ENCODE measurements at places on chromosomes 13 and 19.

DNA sequence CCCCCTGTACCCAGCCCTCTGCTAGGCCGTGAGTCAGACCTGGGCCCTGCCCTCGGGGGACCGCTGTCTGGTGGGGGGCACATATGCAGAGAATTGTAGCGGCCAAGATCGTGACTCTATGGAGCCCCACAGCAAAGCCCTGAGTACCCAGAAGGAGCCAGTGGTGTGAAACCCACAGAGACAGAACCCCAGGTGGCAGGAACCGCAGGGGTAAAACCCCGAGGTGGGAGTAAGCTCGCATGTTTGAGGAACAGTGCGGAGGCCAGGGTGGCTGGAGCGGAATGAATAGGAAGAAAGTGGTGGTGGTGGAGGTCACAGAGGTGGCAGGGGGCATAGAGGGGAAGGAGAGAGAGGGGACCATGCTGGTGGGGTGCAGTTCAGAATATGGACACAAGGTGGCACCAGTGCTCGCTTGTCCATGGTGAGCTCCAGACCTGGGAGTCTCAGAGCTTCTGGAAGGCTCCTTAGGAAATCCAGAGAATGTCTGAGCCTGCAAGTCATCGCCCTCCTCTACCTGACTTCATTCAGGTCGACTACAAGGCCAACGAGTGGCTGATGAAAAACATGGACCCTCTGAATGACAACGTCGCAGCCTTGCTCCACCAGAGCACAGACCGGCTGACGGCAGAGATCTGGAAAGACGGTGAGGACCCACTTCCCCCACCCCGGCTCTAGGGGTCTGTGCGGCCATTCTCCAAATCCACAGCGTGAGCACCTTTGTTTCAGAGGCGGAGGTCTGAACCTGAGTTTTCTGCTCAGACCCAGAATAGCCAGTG lies 48.9 kb downstream of the MYH14 start:
- no peaks in the 10 kb centered on the region for H3K4me1 ChIP-seq
- H3K36me3 ChIP-seq, result no peaks in the 10 kb centered on the region
- H3K27me3 ChIP-seq, result no peaks in the 10 kb centered on the region
- no peak overlapping the region for H3K4me3 ChIP-seq
- H3K27ac ChIP-seq, result no peak overlapping the region
- DNase-seq, result no peak

DNA sequence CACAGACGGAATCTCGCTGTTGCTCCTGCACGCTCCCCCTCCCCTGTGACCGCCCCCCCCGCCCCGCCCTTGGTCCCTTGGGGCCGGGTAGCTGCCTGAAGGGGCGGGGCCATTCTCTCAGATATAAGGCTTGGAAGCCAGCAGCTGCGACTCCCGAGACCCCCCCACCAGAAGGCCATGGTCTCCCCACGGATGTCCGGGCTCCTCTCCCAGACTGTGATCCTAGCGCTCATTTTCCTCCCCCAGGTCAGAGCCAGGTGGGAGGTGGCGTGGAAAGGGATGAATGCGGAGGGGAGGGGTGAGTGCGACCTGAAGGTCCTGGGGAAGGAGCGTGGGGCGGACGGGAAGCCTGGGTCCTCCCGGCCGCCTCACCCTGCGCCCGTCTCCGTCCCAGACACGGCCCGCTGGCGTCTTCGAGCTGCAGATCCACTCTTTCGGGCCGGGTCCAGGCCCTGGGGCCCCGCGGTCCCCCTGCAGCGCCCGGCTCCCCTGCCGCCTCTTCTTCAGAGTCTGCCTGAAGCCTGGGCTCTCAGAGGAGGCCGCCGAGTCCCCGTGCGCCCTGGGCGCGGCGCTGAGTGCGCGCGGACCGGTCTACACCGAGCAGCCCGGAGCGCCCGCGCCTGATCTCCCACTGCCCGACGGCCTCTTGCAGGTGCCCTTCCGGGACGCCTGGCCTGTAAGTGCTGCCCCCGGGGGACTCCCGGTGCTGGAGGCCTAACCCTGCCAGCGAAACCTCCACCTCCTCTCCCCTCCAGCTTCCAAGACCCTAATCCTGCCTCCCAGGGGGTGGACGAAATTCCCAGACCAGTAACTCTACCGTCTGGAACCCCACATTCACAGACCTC lies at the start of gene DLL3:
Gene DLL3, plus strand, starts transcription at position 150 of the 845 bp plus-strand sequence. Its CDS starts 28 bp downstream, at position 178.
- peaks cover 15% of the 10 kb centered on the region for H3K27me3 ChIP-seq
- H3K36me3 ChIP-seq, result no peaks in the 10 kb centered on the region
- peak within 1 kb of the TSS; percentile 64 for H3K4me3 ChIP-seq
- H3K4me1 ChIP-seq, result peaks cover 3% of the 10 kb centered on the region
- no peak within 1 kb of the TSS for H3K27ac ChIP-seq
- no peak for DNase-seq

DNA sequence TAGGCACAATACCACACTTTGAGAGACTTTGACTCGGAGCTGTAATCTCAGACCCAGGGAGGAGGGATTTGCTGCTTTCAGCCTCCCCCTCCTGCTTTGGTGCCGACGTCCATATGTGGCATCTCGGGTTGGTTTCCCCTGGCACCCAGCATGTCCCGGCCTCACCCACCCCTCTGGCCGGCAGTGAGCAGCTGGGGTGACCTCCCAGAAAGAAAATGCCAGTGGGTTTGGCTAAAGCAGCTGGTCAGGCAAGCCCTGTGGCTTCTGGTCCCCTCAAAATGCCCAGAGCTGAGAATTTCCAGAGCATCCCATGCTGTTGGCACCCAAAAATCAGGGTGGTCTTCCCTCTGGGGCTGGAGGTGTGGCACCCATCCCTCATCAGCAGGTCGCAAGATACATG lies 34.1 kb downstream of the INSR start:
- no peak overlapping the region for H3K27ac ChIP-seq
- no peaks in the 10 kb centered on the region for H3K27me3 ChIP-seq
- H3K4me3 ChIP-seq, result no peak overlapping the region
- H3K4me1 ChIP-seq, result no peaks in the 10 kb centered on the region
- no peaks in the 10 kb centered on the region for H3K36me3 ChIP-seq

- no peak overlapping the region for H3K4me3 ChIP-seq
- no peaks in the 10 kb centered on the region for H3K36me3 ChIP-seq
- no peak overlapping the region for H3K27ac ChIP-seq
- no peaks in the 10 kb centered on the region for H3K27me3 ChIP-seq
- DNase-seq, result no peak
Measured at GRCh38 chr13:110925023-110925612, 10.2 kb upstream of the ANKRD10 start.

DNA sequence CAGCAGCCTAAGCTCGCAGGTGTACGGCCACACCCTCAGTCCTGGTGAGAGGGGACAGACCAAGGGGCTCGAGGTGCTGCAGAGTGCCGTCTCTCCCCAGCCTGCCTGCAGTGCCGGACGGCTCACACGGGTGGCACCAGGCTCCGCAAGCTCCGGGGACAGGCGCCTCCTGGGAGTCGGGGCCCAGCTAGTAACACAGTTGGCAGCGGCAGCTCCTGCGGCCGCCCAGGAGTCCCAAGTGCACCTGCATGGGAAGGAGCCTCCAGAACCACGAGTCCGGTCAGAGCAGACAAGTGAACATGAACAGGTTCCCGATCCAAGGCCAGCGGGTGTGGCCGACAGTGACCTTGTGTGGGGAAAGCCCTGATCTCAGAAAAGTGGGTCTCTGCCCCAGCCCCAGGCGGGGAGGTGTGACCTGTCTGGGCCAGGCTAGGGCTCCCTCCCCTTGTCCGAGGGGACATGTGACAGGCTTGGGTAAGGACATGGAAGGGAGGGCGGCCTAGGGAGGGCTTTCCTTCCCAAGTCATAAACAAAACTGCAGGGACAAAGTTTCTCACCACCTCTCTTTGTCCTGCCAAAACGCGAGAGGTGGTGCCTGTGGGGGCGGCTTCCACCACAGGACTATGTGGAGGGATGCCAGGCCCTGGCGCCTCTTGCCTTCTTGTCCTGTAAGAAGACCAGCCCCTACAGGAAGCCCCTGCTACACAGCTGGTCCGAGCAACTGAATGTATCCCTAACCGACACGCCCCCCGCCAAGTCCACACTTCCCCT lies 46.5 kb downstream of the MLLT1 start:
- DNase-seq, result no peak
- H3K27me3 ChIP-seq, result no peaks in the 10 kb centered on the region
- peaks cover 10% of the 10 kb centered on the region for H3K36me3 ChIP-seq
- H3K4me3 ChIP-seq, result no peak overlapping the region
- no peaks in the 10 kb centered on the region for H3K4me1 ChIP-seq

- no peak overlapping the region for H3K4me3 ChIP-seq
- H3K36me3 ChIP-seq, result no peaks in the 10 kb centered on the region
- no peaks in the 10 kb centered on the region for H3K4me1 ChIP-seq
- no peak overlapping the region for H3K27ac ChIP-seq
- no peak for DNase-seq
Measured at GRCh38 chr13:61246351-61246750, 169.3 kb downstream of the PCDH20 start.

DNA sequence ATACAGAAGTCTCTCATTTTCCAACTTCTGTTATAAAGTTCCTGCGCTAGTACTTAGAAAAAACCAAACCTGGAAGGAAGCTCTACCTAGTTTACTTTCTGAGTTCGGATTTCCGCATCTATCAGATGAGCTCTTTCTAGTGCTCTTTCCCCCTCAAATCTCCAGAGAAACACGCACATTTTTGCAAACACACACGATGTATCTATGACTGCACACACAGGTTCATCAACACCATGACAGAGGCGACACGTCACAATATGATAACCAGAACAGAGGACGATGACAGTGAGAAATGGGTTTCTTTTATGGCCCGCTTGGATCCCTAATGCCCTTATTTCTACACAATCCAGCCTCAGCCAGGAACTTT lies 629 bp upstream of the LRRC63 start:
- no peak overlapping the region for H3K27ac ChIP-seq
- no peak for DNase-seq
- H3K27me3 ChIP-seq, result no peaks in the 10 kb centered on the region
- no peaks in the 10 kb centered on the region for H3K36me3 ChIP-seq

- H3K4me1 ChIP-seq, result peaks cover 17% of the 10 kb centered on the region
- H3K27me3 ChIP-seq, result peaks cover 93% of the 10 kb centered on the region
- H3K36me3 ChIP-seq, result no peaks in the 10 kb centered on the region
- H3K4me3 ChIP-seq, result no peak overlapping the region
Measured at GRCh38 chr13:27967736-27968315, 1.3 kb downstream of the CDX2 start.

DNA sequence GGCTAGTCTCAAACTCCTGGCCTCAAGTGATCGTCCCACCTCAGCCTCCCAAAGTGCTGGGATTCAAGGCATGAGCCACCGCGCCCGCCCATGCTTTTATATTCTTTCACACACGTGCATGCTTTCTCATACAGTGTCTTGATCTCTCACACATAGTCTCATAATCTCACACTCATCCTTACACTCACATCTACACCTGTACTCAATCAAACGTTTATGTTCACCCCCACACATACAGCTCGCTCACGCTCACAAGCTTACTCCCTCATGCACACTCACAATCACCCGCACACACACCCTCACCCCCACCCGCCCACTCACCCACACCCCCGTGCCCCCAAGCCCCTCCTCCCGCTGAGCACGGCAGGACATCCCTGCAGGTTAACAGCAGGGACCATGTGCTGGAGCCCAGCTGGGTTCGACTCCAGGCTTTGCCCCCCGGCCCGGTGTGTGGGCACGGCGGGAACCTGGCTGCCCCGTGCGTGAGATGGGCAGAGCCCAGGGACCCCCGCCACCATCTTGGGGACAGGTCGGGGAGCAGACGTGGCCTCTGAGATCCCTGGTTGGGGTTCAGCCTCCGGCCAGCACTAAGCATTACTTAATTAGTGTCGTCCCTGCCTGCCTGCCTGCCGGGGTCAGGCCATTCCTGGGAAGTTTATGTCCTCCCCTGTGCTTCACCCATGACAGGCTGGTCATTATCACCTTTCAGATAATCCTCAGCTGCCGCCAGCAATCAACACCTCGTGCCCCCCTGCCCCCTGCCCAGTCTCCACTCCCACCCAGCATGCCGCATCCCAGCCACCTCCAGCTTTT lies 11.4 kb downstream of the SBK2 start:
- H3K27ac ChIP-seq, result no peak overlapping the region
- no peak for DNase-seq
- no peaks in the 10 kb centered on the region for H3K27me3 ChIP-seq
- H3K4me1 ChIP-seq, result no peaks in the 10 kb centered on the region

DNA sequence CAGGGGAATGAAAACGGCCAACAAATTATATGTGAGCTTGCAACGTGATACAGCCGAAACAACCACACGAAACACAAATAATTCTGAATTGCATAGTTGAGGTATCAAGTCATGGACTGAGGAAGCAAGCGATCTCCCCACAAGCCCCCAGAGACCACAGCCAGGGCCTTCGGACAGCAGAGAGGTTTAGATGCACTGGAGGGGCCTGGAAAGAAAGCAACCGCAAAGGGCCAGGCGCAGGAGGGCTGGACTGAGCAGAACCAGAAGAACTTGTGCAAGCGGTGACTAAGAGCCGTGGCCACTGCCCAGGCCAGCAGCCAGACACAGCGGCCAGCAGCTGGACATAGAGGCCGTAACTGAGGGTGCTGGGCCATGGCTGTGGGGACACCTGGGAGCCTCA lies 131.4 kb downstream of the TNFRSF19 start:
- H3K27me3 ChIP-seq, result no peaks in the 10 kb centered on the region
- no peak for DNase-seq
- H3K4me1 ChIP-seq, result peaks cover 1% of the 10 kb centered on the region
- no peak overlapping the region for H3K4me3 ChIP-seq

DNA sequence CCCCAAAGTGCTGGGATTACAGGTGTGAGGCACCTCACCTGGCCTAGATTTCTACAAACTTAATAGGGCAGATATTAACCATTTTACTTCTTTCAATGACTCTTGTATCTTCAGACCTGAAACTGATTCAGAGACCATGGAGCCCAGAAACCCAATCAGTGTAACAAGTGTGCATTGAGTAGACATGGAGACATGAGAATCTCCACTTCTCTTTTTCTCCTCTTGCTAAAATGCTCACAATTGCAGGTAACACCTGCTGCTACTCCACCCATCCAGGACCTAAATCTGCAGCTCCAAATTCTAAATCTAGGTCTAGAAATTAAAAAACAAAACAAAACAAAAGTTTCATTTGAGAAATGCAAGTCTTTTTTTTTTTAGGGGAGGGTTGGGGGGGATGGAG lies 42.2 kb upstream of the ZNF681 start:
- DNase-seq, result no peak
- H3K27me3 ChIP-seq, result no peaks in the 10 kb centered on the region
- no peak overlapping the region for H3K4me3 ChIP-seq
- H3K36me3 ChIP-seq, result no peaks in the 10 kb centered on the region
- no peaks in the 10 kb centered on the region for H3K4me1 ChIP-seq

DNA sequence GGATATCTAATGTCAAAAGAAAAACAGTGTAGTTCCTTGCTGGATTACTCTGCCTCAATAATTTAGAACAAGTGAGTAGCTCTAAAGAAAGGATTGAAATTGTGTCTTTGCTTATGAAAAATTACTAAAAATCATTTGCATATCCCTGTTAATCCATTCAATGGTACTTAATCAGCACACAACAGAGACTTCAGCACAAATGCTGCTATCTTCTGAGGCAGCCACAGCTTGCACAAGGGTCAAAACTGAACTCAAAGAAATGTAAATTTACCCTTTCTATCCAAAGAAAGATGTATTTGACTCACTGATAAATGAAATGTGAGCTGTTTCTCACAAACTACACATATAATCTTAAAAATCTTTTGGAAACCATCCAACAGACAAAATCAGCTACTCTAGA lies 116.2 kb downstream of the LHFPL6 start:
- no peak for DNase-seq
- peaks cover 6% of the 10 kb centered on the region for H3K4me1 ChIP-seq
- H3K27me3 ChIP-seq, result no peaks in the 10 kb centered on the region
- H3K27ac ChIP-seq, result no peak overlapping the region

Data from iPS DF 6.9 (cell line).